Right renal pelvis (tissue), 4 donors: ENCODE measurements at places on chromosomes 3 and 15.

GRCh38 chr15:90060797-90061196, 41.5 kb downstream of the IDH2 start:
- DNase-seq = no peak

DNA sequence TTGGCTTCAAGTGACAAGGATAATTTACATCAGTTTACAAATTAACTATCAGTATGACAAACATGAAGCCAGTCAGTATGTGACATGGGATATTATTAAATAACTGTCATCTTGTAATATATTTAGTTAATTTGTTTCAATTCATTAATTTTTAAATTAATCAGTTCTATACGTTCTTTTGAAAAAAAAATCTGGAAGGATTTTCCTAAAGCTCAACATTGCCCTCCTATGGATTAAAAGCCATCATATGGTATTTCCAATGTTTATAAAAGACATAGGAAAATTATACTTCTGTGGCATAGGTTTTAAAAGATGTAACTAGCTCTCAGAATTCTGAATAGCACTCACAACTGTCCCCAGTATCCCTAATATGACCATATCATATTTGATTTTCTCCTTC, 134.4 kb downstream of the PLOD2 start:
- no peak for DNase-seq

GRCh38 chr3:46684891-46685290, 8.6 kb downstream of the ALS2CL start:
- DNase-seq = no peak

- no peak for DNase-seq
Measured at GRCh38 chr3:143135150-143135549, 15.6 kb downstream of the CHST2 start.

- no peak for DNase-seq
Measured at GRCh38 chr15:24763891-24764290, 88.3 kb downstream of the NPAP1 start.

DNA sequence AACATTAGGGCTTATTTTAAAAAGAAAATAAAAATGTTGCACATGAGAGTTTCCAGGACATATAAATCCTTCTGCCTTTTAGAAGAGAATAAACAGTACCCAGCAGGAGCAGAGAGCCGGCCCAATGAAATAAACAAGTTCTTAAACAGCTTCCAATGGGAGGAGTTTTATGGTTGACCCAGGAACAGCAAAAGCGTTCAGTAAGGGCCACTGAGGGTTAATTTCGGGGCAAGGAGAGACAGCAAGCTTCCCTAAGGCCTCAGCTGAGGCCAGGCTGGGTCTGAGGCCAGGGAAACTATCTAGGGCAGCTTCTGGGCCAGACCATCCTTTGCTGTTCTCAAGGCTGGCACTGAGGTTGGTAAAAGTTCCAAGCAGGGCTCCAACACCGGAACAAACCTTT, 3.4 kb downstream of the PDZRN3 start:
- DNase-seq = no peak

DNA sequence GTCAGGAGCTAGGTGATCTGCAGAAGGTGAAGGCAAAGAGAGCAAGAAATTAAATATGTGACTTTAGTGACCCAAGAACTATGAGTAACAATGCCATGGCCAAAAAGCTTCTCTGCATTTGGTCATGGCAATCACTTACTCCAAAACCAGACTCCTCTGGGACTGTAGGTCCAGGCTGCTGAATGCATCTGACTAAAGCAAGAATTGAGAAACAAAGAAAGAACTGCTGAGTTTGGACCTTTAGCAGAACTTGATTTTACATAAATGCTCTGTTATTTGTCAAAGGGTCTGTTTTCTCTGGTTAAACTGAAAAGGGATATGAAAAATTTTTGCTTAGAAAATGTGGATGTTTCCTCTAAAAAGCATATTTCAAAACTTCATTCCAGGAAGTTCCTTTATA, 1102.2 kb downstream of the IGSF11 start:
- no peak for DNase-seq

DNA sequence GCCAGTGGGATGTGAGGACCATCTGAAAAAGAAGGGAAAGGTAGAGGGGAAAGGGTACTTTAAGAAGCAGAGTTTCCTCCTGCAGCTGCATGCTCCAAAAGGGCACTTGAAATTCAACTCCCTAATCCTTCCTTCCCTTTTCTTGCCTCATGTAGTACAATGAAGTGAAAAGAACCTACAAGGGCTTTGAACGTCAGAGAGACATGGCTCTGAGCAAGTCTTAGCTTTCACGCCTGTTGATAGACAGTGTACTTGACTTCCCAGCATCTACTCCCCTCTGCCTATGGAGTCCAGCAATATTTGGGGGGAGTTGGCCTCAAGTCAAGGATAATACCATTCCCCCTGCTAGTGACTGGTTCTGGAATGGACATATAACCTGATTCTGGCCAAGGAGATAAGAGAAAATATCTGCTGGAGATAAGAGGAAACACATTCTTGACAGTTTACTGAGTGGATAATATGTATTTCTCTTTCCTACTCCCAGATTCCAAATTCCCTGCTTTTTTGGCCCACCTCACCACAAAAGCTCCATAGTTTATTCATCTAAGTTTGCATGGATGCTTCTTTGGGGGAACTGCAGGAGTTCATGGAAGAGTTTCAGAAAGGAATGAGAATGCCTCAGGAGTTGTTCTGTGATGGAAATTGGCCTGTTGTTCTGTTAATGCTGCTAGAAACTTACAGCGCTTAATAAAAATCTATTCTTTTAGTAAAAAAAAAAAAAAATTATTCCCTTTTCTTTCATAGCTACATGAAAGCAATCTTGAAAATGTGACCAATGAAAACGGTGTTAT, 193.0 kb upstream of the TPM1 start:
- DNase-seq = no peak

DNA sequence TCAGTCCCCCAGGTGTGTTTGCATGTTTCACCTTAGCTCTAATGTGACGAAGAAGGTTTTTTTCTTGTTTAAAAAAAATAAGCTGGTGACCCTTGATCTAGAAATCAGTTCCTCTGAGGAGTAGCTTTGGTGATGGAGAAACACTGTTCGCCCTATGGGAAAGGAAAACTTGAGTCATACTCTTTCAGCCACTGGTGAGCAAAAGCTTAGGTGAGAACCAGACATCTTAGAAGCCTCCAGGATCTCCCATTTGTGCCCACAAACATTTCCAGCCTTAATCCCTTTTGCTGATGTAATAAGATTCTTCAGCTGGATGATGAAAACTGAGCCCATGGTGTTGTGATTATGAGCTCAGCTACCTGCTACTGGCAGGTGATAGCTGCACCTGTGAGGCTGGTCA, 37.8 kb downstream of the SLC27A2 start:
- no peak for DNase-seq

- DNase-seq = no peak
Measured at GRCh38 chr3:193829781-193830180, 236.8 kb downstream of the OPA1 start.

DNA sequence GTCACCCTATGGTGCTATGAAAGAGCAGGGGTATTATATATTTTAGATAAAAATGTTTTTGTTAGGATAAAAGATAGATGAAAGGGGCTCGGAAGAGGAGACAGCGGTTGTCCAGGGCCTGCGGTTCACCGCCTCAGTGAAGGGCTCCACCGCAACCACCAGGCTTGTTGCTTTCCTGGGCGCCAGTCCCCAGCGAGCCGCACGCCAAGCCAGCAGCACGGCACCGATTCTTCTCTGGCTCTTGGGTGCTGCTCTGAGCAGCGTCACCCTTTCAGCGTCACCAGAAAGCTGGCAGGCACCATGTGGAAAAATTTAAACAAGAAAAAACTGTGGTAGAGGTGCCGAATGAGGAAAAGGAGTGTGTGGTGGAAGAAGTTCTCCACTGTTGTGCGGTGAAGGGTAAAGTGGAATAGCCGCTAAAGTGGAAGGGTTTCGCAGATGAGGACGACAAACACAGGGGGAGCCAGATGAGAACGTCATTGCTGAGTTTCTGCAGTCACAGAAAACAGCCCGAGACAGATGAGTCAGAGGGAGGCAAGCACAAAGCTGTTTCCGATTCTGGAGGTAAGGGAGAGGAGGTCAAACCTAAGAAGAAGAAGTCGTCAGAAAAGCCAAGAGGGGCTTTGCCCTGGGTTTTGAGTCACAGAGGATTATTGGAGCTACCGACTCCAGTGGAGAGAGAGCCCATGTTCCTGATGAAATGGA, 569.2 kb downstream of the ZBBX start:
- no peak for DNase-seq

- DNase-seq = no peak
Measured at GRCh38 chr3:186506857-186507256, 37.3 kb downstream of the CRYGS start.

DNA sequence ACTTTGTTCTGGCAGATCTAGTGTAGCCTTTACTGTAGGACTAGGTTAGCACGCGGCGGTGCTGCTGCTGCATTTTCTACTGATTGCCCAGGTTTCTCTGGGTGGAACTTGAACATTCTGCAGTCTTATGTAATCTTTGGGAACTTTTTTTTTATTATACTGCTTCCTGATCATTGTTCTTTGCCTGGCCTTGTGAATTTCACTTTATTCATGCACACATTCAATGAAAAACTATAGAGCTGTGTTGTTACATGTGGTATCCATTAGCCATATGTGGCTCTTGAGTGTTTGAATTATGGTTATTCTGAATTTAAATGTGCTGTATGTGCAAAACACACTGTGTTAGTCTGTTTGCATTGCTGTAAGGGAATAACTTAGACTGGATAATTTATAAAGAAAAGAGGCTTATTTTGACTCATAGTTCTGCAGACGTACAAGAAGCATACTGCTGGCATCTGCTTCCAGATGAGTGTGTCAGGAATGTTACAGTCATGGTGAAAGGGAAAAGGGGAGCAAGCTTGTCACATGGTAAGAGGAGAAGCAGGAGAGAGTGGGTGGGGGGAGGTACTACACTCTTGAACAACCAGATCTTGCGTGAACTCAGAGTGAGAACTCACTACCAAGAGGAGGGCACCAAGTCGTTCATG, 26.5 kb downstream of the MEF2A start:
- no peak for DNase-seq

DNA sequence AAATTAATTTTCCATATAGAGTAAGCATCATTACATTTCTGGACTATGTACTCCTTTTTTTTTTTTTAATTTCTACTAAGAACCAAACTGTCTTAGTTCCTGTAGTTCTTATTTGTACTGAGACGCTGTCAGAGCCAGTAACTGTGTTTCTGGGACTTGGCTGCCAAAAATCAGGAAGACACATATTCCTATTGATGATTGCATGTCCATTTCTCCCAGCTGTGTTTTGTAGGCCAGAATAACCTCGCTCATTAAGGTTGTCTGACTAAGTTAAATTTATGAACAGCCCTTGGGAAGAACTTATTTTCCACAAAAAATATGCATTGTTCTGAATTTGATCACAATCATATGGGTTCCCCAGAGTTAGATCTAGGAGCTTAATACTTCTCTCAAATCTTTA, 29.5 kb downstream of the PLSCR5 start:
- DNase-seq = no peak

GRCh38 chr3:48662145-48662752, 437 bp downstream of the CELSR3 start:
- no peak for DNase-seq

DNA sequence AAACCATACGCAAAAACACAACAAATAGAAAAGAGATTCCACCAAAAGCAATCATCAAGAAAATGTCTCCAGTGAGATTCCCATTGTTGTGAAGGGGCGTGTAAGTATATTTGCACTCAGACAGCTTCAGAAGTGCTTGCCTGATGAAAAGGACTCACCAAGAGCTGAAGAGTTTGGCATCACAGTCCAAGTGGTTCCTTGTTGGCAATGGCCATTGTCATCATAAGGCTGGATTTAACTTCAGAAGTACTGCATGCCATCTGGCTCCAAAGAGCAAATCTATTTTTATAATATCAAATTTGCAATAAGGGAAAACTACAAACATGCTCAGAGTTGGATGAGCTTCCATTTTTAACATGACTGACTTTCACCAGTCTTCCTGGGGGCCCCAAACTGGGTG, 505.3 kb upstream of the NR2F2 start:
- DNase-seq = no peak

DNA sequence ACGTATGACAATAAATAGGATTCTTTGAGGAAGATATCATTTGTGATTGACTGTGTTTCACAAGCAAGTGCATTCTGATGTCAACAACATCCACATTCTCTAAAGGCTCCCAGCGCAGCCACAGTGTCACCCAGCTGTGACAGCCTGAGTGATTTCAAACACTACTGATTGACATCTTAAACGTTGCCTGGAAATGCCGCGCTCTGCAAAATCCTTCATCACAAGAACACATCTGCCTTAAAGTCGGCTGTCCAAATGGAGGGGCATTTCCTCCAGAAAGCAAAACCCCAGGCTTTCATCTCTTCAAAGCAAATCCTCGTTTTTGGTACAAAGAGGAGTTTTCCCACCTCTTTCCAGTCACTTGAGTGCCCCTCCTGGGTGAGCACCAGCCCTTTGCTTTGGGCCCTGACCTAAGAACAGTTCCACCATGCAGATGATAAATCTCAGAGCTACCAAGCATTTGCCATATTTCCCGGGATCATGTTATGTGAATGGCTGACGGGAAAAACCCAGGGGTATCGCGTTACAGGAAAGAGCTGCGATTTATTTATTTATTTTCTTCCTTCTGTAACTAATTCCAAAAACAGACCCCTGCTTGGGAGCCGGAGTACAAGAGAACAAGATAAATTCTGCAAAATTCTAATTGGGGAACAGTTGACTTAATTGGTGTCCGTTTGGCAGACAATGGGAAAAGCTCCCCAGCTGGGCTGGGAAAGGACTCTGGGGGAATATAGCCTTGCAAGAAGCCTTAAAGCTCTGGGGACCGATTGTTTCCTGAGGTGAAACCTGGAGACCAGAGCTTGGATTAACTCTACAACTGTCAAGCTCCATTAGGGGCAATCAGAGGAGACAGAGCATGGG, 703.8 kb upstream of the NR2F2 start:
- DNase-seq = no peak

- no peak for DNase-seq
Measured at GRCh38 chr15:98690272-98690950, 42.1 kb downstream of the IGF1R start.

GRCh38 chr3:27553886-27554540, 69.8 kb upstream of the SLC4A7 start:
- DNase-seq = no peak
